Upper lobe of right lung (tissue), 1 donor: ENCODE measurements at places on chromosomes 5 and 9. TPM values are rescaled to one million over a fixed set of nuclear protein-coding genes. Genes with fewer than 3 reads are reported as not detected.

DNA sequence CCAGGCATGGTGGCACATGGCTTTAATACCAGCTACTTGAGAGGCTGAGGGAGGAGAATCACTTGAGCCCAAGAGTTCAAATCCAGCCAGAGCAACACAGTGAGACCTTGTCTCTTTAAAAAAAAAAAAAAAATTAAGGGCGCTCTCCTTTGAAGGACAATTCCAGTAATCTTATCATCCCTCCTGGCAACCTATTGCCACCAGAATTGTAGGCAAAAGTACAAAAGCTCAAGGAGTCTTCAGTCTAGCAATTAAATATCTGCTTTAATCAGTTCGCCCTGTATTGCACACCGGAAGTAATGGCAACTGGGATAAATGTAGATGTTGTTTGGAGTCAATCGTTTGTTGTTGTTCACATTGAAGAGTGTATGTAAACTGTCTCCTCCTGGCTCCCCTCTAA lies 7.7 kb downstream of the SNX18 start:
- no peak for DNase-seq
- no peaks in the 10 kb centered on the region for H3K27me3 ChIP-seq
- H3K27ac ChIP-seq, result no peak overlapping the region
- H3K4me3 ChIP-seq, result no peak overlapping the region

GRCh38 chr9:134253606-134254205 lies 72.5 kb upstream of the RXRA start:
- no peak overlapping the region for H3K4me3 ChIP-seq
- no peaks in the 10 kb centered on the region for H3K4me1 ChIP-seq
- no peaks in the 10 kb centered on the region for H3K36me3 ChIP-seq
- no peak overlapping the region for H3K27ac ChIP-seq

The PCDHA6 gene
- total RNA-seq, result 0.64 TPM

GRCh38 chr5:57174890-57175510 lies 1.1 kb downstream of the GPBP1 start:
- H3K4me3 ChIP-seq, result peak overlapping the region; percentile 64
- H3K27me3 ChIP-seq, result no peaks in the 10 kb centered on the region
- DNase-seq, result no peak

DNA sequence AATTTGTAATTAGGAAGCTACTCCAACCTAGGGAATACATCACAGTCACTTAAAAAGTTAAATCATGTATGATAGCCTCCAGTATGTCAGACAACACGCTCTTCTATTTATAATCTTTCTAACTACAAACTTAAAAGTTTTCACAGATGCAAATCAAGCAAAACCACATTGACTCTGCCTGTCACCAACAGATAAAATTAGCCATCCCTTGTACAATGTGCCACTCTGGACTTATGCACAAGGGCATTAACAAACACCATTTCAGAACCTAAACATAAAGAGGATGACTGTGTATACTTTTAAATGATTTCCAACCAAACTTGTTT lies 14.7 kb downstream of the ERP44 start:
- no peaks in the 10 kb centered on the region for H3K27me3 ChIP-seq
- H3K27ac ChIP-seq, result no peak overlapping the region
- no peak for DNase-seq
- H3K4me3 ChIP-seq, result no peak overlapping the region
- no peaks in the 10 kb centered on the region for H3K36me3 ChIP-seq

- no peak overlapping the region for H3K27ac ChIP-seq
- H3K36me3 ChIP-seq, result no peaks in the 10 kb centered on the region
- DNase-seq, result peak; percentile 79
- no peaks in the 10 kb centered on the region for H3K27me3 ChIP-seq
- H3K4me1 ChIP-seq, result no peaks in the 10 kb centered on the region
- H3K4me3 ChIP-seq, result no peak overlapping the region
Measured at GRCh38 chr5:176578391-176578808, 29.3 kb downstream of the CDHR2 start.

- H3K27ac ChIP-seq, result peak overlapping the region; percentile 61
- H3K4me1 ChIP-seq, result peaks cover 37% of the 10 kb centered on the region
- peak overlapping the region; percentile 11 for H3K4me3 ChIP-seq
- DNase-seq, result no peak
Measured at GRCh38 chr5:16930496-16930895, 5.6 kb downstream of the MYO10 start.

- H3K36me3 ChIP-seq, result peaks cover 12% of the 10 kb centered on the region
- H3K27me3 ChIP-seq, result no peaks in the 10 kb centered on the region
- H3K4me1 ChIP-seq, result peaks cover 3% of the 10 kb centered on the region
- DNase-seq, result no peak
- no peak overlapping the region for H3K27ac ChIP-seq
Measured at GRCh38 chr5:94693043-94693822, 74.8 kb downstream of the SLF1 start.

- H3K36me3 ChIP-seq, result no peaks in the 10 kb centered on the region
- peaks cover 16% of the 10 kb centered on the region for H3K4me1 ChIP-seq
- H3K27me3 ChIP-seq, result no peaks in the 10 kb centered on the region
- DNase-seq, result no peak
Measured at GRCh38 chr5:173885475-173886010, 2.6 kb upstream of the CPEB4 start.

DNA sequence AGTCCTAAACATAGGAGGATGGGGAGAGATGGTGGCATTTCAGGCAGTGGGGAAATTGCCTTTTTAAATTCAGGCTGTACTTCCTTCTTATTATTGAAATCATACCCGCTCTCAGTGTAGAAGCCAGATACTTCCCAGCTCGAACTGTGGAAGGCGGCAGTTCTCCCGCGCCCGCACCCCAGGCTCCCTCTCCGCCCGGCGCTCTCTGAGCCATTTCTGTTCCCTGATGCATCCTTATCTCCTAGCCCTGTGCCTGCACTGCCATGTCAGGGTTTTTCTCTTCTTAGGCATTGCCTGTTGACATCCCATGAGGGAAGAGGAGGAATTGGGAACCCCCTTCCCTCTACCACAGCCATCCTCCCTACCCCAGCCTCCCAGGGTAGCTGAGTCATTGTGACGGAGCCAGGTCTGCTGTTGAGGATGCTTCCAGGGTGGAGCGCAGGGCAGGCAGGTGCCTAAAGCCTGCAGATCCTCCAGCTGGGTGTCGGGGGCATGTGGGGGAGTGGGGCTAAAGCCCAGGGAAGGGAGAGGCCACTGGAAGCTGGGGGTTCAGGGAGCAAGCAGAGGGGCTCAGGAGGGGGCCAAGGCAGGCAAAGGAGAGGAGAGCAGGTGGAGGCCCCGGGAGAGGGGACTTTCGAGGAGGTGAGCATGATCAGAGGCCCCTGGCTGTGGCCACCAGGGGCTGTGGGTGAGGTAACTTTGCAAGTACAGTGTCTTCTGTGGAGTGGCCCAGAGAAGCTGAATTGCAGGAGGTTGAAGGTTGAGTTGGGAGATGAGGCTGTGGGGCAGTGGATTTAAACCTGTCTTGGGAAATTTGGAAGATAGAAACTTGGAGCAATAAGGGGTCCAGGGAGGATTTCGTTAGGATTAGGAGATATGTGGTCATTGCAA lies 16.2 kb downstream of the LAMC3 start:
- H3K27me3 ChIP-seq, result no peaks in the 10 kb centered on the region
- no peak overlapping the region for H3K4me3 ChIP-seq
- DNase-seq, result no peak

GRCh38 chr9:118596374-118597015 lies 772.7 kb downstream of the BRINP1 start:
- DNase-seq, result no peak
- H3K36me3 ChIP-seq, result no peaks in the 10 kb centered on the region
- no peak overlapping the region for H3K4me3 ChIP-seq
- no peak overlapping the region for H3K27ac ChIP-seq

DNA sequence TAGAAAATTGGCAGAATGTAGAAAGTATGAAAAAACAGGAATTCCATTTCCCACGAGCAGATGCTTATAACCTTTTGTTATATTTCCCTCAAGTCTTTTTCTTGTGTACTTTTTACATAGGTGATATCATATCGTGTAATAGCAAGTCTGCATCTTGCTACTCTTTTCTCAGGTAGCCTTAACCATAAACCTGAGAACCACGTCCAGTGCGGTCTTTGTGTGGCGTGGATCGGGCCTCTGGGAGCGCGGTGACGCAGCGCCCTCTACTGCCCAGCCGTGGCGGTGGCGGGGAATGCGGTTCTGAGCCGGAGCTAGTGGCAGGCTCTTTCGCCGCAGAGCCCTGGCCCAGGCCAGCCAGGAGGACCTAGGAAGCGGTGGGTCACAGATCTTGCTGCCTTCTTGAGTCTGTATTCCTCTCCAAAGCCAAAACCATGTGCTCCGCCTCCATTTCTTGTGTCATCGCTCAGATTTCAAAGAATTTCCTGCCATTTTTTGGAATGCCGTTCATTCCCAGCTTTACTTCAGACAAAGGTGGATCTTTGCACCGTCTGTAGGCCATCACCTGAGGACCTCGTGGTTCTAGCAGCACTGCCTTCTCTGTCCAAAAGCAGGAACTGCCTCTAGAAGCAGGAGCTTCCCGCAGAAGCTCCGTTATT lies 71.9 kb downstream of the MVB12B start:
- no peaks in the 10 kb centered on the region for H3K27me3 ChIP-seq
- no peak overlapping the region for H3K4me3 ChIP-seq
- H3K4me1 ChIP-seq, result peaks cover 24% of the 10 kb centered on the region

The SHOC1 gene
- not detected for total RNA-seq

The PAPPA gene
- 2.9 TPM for total RNA-seq

GRCh38 chr5:81901586-81901985 lies 70.2 kb upstream of the ATG10 start:
- no peaks in the 10 kb centered on the region for H3K4me1 ChIP-seq
- H3K4me3 ChIP-seq, result no peak overlapping the region
- DNase-seq, result no peak
- no peaks in the 10 kb centered on the region for H3K36me3 ChIP-seq

DNA sequence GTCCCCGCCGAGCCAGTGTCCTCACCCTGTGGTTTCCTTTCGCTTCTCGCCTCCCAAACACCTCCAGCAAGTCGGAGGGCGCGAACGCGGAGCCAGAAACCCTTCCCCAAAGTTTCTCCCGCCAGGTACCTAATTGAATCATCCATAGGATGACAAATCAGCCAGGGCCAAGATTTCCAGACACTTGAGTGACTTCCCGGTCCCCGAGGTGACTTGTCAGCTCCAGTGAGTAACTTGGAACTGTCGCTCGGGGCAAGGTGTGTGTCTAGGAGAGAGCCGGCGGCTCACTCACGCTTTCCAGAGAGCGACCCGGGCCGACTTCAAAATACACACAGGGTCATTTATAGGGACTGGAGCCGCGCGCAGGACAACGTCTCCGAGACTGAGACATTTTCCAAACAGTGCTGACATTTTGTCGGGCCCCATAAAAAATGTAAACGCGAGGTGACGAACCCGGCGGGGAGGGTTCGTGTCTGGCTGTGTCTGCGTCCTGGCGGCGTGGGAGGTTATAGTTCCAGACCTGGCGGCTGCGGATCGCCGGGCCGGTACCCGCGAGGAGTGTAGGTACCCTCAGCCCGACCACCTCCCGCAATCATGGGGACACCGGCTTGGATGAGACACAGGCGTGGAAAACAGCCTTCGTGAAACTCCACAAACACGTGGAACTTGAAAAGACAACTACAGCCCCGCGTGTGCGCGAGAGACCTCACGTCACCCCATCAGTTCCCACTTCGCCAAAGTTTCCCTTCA lies 1.4 kb downstream of the GLIS3 start:
- DNase-seq, result peak; percentile 73
- no peaks in the 10 kb centered on the region for H3K27me3 ChIP-seq
- peak overlapping the region; percentile 93 for H3K27ac ChIP-seq
- peak overlapping the region; percentile 73 for H3K4me3 ChIP-seq

The SLC12A2 gene
- total RNA-seq, result 23.2 TPM
